Urinary bladder (tissue), 4 donors: ENCODE measurements at places on chromosomes 4 and X.

DNA sequence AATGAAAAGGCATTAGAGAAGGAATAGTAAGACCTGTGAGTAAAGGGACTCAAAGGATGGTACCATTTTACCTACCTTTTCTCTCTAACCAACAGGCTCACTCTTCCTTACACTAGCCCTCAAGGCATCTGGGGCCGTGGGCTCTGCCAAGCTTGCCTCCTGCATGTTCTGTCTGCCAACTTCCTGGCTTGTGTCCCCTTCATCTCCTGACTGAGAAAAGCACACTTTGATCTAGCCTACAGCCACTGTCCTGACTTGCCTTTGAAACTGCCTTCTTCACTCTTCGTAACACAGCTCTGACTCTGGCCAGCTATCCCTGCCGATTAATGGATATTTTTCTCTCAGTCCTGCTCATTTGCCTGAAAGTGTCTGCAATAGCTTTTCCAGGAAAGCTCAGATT lies 76.5 kb downstream of the RASGEF1B start:
- DNase-seq = no peak

DNA sequence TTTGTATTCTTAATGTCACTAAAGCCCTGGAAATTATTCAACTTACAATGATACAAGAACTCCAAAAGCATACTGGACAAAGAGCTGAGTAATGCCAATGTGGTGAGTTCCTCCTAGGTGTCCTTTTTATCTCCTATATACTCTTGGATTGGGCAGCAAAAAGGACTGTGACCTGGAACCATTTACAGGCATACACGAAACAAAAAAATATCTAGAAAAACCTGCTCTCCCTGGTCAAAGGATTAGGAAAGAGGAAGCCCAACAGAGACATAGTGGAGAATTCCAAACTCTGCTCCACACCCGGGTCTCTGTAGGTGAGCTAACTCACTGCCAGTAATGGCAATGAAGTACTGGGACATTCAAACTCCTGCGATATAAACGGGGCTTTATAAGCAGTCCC lies 25.3 kb downstream of the SULT1B1 start:
- no peak for DNase-seq

- no peak for DNase-seq
These were observed 586 bp downstream of the HERC5 start for GRCh38 chr4:88457307-88458103.

DNA sequence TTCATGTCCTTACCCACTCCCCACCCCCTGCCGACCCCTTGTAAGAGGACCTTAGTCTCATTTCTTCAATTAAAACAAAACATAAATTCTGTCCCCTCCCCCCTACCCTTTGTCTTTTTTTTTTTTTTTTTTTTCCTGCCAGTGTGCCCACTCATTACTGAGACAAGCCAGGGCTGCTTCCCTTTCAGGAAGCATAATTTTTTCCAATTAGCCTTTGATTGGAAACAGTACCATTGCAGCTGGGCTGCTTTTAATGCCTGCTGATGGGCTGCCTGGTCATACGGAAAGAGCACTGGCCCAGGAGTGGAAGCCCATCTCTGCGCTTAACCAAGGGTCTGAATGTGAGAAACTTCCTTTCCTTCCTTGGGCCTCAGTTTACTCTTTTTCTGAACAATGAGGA lies 18.6 kb upstream of the CAPN6 start:
- no peak for DNase-seq

DNA sequence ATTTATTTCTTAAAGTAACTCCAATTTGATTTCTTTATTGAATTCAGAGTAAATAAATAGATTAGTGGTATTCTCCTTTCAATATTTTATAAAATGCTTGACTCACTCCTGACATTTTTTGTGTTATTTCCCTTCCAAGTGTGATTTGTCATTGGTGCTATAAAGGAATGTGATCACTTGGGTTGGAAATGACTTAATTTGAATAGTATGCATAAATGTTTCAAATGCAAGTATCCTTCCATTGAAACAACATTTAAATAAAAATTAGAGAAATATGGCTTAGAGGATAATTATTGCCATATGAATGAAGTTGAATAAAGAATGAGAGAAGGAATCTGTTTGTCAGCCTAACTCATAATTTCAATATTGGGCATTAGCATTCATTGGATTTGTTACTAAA lies 182.7 kb downstream of the PABPC4L start:
- no peak for DNase-seq

DNA sequence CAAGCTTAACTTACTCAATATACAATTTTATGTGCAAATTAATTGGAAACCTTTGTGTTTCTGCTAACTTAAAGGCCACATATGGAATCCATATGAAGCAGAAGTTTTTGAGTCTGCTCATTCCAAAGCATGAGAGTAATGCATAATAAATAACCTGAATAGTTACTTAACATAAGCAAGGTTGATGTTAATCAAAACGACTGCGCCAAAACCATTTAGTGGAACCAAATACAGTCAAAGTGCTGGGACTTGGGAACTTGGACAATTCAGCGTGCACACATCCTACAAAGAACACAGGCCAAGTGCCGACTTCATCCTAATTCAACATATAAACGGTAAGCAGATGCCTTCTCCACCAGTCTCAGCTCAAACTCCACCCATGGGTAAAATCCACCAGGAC lies 17.0 kb downstream of the TSPAN5 start:
- DNase-seq = no peak

GRCh38 chr4:74466242-74466641 lies 21.3 kb downstream of the AREG start:
- DNase-seq = no peak

DNA sequence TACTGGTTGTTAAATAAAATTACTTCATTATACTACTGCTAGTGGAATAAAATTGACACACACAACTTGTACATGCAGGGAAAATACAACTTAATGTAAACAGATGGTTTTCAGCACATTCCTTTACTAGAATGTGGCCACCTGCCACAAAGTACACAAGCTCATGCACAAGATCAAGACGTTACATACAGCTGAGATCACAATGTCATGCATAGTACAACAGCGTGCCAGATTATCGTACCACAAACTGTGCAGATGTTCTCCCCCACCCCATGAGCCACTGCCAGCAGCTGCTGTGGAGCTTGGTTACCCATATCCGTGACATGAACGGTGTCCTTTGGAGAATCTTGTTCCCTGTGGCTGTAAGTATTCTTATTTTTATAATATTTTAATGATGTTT lies 27.7 kb downstream of the FBXO8 start:
- DNase-seq = no peak

DNA sequence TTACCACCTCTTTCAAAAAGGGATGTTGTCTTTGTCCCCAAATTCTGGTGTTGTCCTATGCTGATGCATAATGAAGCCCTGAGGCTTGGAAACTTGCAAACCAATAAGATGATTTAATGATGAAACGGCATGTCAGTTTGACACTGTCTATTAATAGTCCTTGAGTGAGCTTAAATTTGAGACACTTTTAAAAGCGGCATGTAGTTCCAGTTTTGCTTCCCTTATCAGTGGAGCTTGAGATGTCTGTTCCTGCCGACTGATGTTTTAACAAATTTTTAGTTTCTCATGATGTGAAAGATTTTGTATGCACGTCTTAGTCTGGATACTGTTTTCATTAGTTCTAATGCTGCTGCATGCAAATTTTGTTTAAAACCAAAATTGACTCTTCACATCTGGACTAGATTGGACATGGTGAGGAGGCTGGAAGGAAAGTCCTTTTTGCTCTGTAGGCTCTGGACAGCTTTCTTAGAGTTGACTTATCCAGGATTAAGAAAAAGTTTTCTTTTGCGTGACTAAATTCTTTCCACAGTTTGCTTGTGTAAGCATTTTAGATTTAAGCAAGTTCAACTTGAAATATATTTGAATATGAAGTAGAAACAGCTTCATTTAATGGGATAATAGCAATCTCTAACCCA lies 11.7 kb downstream of the C1GALT1C1 start:
- no peak for DNase-seq

DNA sequence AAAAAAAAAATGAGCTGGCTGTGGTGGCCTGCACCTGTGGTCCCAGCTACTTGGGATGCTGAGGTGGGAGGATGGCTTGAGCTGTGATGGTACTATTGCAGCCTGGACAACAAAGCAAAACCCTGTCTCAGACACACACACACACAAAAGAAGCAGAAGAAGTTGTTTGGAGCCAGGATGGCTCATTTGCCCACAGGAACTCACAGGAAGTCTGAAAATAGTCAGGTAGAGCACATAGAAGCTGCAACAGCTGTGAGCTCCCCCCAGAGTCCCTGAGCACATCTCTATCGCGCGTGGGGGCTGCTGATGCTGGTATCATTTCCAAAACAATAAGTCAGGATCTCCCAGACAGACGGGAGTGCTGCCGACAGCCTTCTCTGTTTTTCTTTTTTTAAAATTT lies 13.4 kb upstream of the DHRSX start:
- DNase-seq = no peak

DNA sequence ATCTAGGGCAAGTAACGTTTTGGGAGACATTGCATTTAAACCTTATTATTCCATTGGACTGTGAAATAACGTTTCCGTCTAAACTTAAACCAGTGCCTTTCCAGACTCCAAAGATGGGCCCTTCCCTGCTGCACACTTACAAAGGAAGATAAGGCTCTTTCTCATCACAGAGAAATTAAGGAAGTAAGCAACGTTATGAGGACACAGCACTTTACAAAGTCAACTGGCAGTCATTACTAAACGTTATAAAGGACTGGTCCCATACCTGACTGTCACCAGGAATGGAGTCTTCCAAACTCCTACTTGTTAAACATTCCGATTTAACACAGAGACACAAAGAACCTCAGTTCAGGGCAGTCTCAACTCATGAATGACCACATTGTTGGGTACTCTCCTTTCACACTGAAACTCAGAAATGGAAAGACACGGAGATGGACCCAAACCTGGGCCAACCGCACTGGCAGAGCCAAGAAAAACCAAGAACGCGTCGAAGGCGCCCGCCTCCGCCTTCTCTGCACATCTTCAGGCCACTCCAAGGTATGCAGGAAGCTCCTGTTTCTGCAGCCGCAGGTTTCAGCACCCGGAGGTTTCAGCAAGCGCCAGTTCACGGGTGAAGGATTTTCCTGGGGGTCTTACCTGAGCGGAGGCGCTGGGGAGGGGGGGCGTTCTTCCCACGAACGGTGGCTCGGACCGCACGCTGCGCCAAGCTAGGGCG lies 670 bp downstream of the PAPSS1 start:
- DNase-seq = peak; percentile 33

DNA sequence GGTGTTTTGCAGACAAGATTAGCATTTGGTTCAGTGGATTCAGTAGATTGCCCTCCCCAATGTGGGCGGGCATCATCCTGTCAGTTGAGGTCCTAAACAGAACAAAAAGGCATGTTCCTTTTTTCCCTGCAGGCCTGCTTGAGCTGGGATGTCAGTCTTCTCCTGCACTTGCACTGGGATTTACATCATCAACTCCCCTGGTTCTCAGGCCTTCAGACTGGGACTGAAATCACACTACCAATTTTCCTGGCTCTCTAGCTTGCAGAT lies 278.9 kb upstream of the FTHL17 start:
- no peak for DNase-seq

- no peak for DNase-seq
These were observed 451.1 kb downstream of the ARAP2 start for GRCh38 chr4:35793045-35793722.

- no peak for DNase-seq
These were observed 5.3 kb upstream of the OPHN1 start for GRCh38 chrX:68438575-68438974.

DNA sequence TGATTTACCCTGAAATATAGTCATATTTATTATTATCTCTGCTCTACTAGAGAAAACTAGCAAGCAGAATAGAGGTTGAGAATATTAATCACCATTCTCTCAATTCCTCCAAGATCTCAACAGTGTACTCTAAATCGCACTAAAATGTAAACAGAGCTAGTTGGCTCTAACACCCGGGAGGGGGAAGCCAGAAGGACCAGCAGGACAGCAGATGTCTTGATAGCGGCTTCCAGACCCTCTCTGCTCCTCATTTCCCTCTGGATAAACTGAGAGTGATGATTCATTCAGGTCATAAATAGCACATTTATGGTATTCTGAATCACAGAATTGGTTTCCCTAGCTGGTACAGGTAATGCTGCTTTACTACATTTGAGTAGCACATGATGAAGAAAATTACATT lies 82.5 kb downstream of the TBC1D9 start:
- no peak for DNase-seq

DNA sequence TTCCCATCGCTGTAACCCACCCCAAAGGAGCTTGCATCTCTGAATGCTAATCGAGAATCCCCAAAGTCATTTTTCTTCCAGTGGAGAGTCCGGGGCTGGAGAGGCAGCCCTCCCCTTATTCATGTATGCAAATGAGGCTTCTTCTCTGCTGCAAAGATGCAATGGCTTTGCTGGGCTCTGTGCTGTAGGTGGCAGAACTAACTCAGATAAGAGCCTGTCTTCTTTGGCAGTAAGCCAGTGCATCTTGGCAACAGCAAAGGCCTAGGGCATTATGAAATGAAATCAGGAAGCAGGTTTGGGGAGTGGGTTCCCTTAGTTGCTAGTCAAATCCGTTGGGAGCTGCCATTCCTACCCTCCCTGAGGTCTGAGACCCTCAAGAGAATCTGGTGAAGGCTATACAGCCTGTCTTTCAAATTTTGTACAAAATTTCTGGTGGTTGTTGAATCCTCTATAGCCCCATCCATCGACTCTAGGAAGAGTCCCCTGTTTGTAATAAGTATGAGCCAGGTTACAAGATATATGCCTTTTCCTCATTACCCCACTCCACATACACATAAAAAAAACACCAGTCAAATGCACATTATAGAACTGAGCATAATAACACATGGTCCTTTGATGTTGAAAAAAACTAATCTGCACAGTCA lies 290.6 kb upstream of the TAPT1 start:
- peak; percentile 18 for DNase-seq

DNA sequence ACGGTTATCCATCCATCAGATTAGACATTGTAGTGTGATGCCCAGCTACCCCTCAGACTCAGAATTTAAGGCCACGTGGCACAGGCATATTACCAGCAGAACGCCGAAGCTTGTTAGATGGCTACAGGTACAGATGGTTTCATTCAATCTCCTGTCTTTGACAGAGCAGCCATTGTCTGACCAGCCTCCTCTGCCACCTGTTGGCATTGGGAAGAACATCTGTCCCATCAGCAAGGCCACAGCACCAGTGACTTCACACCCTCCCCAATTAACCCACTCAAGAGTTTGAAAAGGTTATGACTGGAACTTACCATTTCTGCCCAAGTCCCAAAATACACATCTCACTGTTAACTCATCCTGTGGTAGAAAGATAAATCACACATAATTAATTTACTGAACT lies 22.0 kb upstream of the PHKA2 start:
- no peak for DNase-seq

DNA sequence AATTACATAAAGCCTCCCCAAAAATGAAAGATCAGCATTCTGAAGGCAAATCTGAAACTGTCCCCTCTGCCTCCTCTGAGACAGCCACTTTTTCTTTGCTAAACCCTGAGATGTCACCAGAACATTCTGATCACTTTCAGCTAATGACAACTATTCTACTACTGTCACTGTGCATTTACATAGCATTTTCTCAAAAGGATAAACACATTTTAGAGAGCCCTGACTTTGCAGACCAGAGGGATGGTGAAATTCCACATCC lies 72.1 kb downstream of the GATB start:
- DNase-seq = no peak

GRCh38 chr4:12319765-12320164 lies 891.1 kb upstream of the HS3ST1 start:
- no peak for DNase-seq

- DNase-seq = no peak
These were observed 25.6 kb upstream of the CRMP1 start for GRCh38 chr4:5918331-5918985.

- DNase-seq = peak; percentile 18
These were observed 251.5 kb downstream of the GPM6A start for GRCh38 chr4:175560604-175561003.

- DNase-seq = no peak
These were observed 8.4 kb upstream of the LAMP2 start for GRCh38 chrX:120477453-120477852.
